ENCODE measurements at places on chromosomes 1 and 21.

GRCh38 chr1:176183618-176184017 lies 23.5 kb downstream of the COP1 start:
- DNase-seq: no peak

DNA sequence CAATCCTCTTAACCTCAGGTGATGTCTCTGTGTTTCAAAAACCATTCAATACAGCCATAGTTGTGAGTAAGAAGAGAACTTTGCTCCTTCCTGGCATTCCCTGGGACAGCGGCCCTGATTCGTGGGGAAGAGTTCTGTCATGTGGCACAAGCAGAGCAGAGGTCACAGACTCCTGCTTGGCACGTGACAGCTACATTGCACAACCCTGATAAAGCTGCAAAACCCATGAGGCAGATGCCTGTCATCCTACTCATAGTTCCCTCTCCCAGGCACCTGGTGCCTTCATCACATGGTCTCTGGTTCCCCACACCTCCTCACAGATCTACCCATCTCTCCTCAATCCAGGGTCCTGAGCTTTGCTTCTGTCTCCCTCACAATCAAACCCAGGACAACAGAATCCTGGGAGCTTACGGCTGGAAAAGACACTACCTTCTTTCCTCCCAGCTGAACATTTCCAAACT lies 70.8 kb downstream of the PLPP3 start:
- DNase-seq: no peak

DNA sequence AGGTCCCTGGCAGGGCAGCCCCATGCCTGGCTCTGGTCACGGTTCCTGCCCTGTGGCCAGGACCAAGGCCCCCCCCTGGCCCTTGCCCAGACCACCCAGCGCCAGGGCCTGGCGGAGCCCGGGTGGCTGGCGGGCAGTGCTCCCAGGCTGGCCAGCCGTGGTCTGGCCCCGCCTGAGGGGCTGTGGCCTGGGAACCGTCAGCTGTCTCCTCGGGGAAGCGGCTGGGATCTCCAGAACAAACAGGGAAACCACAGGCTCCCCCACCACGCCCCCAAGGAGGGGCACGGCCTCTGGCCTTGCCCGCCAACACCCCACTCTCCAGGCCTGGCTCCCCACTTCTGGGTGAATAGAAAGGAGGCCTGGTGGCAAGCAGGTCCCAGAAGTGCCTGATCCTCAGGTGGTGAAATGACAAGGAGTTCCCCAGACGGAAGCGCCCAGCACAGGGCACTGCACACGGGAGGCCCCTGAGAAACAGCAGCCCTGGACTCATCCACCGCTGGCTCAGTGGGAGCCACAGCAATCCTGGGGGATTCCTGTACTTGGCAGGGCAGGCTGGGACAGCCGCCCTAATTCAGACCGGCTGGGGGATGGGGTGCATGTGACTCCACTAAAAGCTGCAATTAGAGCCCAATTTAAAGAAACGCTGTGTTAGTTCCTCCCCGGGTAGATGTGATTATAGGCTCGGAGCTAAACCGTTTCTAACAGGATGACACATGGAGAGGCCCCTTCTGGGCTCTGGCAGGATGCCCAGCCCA lies 78.9 kb downstream of the RAP1GAP start:
- DNase-seq: no peak

GRCh38 chr1:161486806-161487741 lies 18.2 kb upstream of the FCGR2A start:
- DNase-seq: peak; percentile 44

Measured in activated gamma-delta T cell treated with Interleukin-2 at 50 U/mL for 16 hours (primary cell).